ENCODE measurements at places on chromosomes 5 and 9.

DNA sequence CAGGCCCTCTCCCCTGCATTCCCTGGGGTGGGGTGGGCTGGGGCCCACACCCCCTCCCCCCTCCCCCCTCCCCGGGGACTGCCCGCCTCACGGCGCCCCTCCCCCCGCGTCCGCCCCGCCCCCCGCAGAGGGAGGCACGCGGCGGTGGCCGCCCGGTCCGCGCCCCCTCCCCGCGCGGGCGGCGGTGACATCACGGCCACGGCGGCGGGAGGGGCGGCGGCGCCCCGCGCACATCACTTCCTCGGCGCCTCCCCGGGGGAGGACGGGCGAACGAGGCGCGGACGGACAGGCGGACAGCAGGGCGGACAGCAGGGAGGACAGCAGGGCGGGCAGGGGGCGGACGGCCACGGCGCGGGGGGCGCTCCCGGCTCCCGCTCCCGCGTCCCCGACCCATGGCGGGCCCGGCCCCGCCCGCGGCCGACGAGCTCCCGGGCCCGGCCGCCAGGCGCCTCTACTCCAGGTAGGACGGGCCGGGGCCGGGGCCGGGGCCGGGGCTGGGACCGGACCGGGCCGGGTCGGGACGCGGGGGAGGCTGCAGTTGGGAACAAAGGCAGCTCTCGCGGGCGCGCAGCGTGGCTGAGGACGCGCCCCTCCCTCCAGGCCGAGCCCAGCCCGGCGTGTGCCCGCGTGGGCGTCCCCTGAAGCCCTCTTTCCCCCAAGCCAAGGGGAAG lies at the start of gene GPSM1:
Gene GPSM1 (plus strand): TSS at position 236 of the 671 bp plus-strand sequence. CDS start 157 bp downstream, at position 393.
- no peak for DNase-seq

GRCh38 chr5:27491047-27491446 lies 452.7 kb upstream of the CDH9 start:
- no peak for DNase-seq

GRCh38 chr9:127667127-127667844 lies 39.5 kb upstream of the CFAP157 start:
- DNase-seq = no peak

DNA sequence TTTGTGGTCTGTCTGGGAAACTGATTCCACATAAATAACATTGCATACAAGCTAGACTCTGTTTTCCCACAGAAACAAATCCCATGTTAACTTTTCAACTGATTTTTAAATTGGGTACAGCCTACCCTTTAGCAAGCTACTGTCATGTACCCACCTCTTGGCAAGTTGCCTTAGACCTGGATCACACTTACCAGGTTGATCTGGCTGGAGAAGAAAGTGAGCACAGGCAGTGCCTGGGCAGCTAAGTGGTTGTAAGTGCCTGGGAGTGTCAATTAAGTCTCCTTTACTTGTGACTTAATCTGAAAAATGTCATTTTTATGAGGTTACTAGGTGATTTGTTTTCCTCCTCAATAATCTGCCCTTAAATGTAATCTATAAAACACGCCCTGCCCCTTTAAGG lies 336.4 kb downstream of the ARL15 start:
- DNase-seq = no peak

GRCh38 chr5:28344836-28345433 lies 1306.5 kb upstream of the CDH9 start:
- no peak for DNase-seq

GRCh38 chr5:92979716-92980115 lies 601.3 kb downstream of the NR2F1-AS1 start:
- DNase-seq = no peak

GRCh38 chr5:27140831-27141230 lies 102.4 kb upstream of the CDH9 start:
- no peak for DNase-seq

DNA sequence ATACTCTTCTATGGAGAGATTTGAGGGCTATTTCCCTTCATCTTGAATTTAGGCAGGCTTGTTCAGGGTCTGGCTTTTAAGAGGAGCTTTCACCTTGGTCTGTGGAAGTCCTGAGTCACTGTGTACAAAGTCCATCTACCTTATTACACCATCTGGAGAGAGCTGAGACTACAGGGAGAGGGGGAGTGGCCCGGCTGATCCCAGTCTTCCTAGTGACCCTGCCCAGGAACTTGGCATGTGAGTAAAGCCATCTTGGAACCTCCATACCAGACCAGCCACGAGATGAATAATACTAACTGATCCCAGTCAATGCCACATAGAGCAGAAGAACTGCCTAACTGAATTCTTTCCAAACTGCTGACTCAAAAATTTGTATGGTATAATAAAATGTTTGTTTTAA lies 8.4 kb upstream of the IL6ST start:
- DNase-seq = no peak

GRCh38 chr5:9523090-9523823 lies 22.6 kb downstream of the SEMA5A start:
- no peak for DNase-seq

GRCh38 chr9:101594796-101595195 lies at the start of gene PPP3R2:
Gene PPP3R2, minus strand, starts transcription at chr9:101594969. Its CDS starts 48 bp downstream, at chr9:101594921.
- DNase-seq = no peak

GRCh38 chr9:83466351-83466750 lies 71.8 kb downstream of the FRMD3 start:
- DNase-seq = no peak
